Spinal cord (tissue), 10 donors: ENCODE measurements at places on chromosomes 5 and 9. TPM values are rescaled to one million over a fixed set of nuclear protein-coding genes. Genes with fewer than 3 reads are reported as not detected.

DNA sequence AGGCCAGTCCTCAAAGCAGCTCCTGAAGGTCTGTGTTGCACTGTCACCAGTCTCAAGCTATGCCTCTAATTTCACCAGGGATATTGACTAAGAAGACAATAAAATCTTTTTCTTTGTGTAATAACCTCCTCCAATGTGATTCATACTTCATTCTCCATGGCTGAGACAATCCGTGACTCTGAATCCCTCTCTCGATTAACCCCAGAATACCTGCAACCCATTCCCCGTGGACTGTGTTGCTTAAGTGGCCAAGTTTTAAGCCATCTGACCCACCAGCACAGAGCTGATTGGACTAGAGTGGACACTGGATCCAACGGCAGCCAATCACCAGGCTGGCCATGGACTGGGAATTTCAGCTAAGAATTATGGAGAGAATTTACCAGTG, 5.4 kb upstream of the CCIN start:
- DNase-seq, result no peak

DNA sequence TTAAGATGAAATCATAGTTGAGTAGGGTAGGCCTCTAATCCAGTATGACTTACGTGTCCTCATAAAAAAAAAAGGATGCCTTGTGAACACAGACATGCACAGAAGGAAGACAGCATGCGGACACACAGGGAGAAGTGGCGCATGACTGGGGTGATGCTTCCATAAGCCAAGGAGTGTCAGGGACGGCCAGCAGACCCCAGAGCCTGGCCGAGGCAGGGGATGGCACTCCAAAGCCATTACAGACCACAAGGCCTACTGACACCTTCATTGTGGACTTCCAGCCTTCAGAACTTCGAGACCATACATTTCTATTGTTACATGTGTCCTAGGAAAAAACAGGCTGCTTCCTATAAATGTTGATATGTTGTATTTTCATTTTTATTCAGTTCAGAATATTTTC, 19.9 kb downstream of the EHMT1 start:
- DNase-seq, result no peak

- DNase-seq, result no peak
Measured at GRCh38 chr9:87276327-87276841, 221.3 kb upstream of the DAPK1 start.

DNA sequence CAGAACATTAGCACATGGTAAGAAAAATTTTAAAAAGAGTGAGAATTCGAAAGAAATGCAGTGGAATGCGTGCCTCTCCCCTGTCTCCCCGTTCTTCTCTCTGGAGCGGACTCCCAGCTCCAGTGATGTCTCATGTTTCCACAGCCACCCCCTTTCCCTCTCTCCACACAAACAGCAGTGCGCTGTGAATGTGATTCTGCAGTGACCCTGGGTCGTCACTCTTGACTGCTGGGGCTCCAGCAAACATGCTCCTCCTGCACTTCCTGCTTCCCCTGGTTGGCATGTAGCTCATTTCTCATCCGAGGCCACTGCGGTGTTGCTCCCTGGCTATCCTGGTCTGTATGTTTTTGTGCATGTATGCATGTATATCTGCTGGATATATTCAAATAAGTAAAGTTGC, 13.3 kb downstream of the PHF2 start:
- DNase-seq, result no peak

DNA sequence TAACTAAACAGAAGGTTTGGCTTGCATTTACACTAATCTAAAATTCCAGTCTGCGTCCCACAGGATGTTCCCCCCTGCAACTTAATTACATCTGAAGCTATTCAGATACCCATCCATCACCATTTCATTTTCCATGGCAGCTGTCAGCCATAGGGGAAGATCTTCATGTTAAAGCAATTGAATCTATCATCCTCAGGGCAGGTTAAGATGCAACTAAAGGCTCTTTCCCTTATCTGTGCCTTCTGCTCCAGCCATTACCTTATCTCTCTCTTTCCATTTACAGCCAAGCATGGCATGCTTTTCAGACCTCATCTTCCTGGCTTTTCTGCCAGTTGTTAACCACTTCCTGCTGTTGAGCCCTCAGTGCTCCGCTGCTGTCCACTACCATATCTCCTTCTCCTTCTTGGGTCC, 15.8 kb upstream of the HACD4 start:
- no peak for DNase-seq

GRCh38 chr5:40909264-40909663, at the start of gene C7:
C7 (plus strand) TSS chr5:40909497; CDS start chr5:40909611, 114 bp downstream.
- DNase-seq, result no peak

GRCh38 chr5:100676817-100677631, 141.8 kb downstream of the FAM174A start:
- DNase-seq, result no peak

DNAJC25 gene
- total RNA-seq, result 8.8 TPM

- no peak for DNase-seq
Measured at GRCh38 chr5:95718738-95719137, 12.4 kb upstream of the RHOBTB3 start.

- no peak for DNase-seq
Measured at GRCh38 chr5:141547488-141547887, 58.6 kb downstream of the PCDHGC5 start.
